Hindlimb muscle (tissue), 1 donor: ENCODE measurements at places on chromosomes 6 and 20.

DNA sequence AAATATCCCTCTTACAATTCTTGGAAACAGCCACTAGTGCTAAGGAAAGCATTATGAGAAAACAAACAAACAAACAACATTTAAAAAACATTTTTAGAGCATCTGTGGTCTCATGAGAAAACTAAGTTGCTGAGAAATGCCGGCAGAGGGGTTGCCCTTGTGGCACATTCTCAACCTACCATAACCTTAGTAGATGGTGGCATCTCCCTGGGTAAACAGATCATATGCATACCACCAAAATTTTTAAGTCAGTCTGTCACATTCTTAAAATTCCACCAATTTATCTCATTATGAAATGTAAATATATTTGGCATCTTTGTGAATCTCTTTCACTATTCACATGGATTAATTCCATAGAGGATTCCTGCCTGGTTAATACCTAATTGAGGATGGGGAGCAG is 575.7 kb upstream of the MARCKS start:
- no peak for DNase-seq

GRCh38 chr6:10237298-10238038 is 177.4 kb downstream of the TFAP2A start:
- no peak for DNase-seq

DNA sequence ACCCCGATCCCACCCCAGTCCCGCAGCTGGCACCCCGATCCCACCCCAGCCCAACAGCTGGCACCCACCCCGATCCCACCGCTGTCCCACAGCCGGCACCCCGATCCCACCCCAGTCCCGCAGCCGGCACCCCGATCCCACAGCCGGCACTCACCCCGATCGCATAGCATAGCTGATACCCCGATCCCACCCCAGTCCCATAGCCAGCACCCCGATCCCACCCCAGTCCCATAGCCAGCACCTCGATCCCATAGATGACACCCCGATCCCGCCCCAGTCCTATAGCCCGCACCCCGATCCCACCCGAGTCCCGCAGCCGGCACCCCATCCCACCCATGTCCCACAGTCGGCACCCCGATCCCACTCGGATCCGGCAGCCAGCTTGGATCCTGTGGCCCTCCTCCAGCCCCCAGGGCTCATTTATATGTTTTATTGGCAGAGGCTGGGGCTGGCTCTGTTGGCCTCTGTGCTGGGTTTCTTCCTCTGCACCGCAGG is 897 bp upstream of the GMEB2 start:
- no peak for DNase-seq

GRCh38 chr6:21538186-21538798 is 55.3 kb upstream of the SOX4 start:
- no peak for DNase-seq

DNA sequence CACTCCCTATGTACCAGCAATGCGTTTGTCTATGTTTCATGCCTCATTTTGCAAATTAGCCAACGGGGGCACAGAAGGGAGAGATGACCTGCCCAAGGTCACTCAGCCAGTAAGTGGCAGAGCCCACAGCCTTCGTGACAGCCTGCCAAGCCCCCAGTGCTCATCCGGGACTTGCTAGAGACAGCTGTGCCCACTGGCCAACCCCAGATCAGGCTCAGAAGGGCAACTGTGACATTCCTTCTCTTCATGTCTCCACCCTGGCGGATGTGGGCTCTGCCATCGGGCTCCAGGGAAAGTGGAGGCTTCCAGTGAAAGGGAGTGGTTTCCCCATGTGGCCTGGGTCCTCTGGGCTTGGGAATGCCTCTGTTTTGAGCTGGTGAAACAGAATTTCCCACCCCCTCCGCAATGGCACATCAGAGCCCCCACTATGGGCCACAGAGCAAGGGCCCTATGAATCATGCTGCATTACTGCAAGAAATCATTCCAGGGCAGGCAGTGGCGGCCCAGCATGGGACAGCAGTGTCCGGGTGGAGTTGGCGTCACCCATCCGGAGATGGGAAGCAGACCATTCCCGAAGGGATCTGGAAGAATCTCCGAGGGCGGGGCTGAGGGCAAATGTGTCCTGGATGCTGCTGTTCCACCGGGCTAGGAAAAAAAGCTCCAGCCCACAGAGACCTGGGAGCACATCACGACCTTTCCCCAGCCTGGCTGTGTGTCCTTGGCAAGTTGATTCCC is 9.1 kb downstream of the RSPO4 start:
- DNase-seq, result no peak

- DNase-seq, result no peak
These were observed 228.2 kb downstream of the CDH4 start for GRCh38 chr20:61480158-61480825.

DNA sequence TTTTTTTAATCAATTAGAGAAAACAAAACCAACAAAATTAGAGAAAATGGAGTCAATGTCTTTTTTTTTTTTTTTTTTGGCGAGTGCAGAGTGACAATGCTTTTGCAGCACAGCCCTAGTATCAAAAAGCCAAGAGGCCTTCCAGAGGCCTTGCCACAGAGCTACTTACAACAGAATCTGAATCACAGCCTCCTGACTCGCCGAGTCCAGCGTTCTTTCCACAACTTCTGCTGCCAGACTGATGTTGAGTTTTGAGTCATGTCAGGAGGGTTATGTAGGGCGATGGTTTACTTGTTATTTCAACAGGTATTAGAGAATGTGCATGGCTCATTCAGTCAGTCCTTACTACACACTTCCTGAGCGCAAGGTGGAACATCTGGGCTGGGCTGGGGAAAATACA is 88.6 kb downstream of the FNDC1 start:
- DNase-seq, result no peak

- no peak for DNase-seq
These were observed 73.3 kb downstream of the MRPL14 start for GRCh38 chr6:44053760-44054556.

DNA sequence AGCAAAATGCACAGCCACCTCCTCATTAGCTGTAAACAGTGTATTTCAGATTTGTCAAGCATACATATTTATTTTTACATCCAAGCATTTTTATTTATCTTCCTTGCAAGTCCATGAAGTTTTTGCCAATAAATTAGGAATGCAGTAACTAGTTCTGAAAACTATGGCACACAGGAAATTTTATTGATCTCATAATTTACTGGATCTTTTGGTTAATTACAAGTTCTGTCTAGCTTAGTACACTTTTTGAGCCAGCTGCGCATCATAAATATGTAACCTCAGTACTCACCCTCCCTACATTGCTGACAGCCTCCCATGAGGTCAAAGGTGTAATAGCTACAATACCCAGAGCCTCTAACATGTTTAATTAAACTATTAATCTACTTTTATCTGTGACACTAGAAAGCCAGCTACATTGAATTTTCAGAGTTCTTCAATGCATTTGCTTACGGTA is 898.2 kb downstream of the KIF16B start:
- DNase-seq, result no peak

DNA sequence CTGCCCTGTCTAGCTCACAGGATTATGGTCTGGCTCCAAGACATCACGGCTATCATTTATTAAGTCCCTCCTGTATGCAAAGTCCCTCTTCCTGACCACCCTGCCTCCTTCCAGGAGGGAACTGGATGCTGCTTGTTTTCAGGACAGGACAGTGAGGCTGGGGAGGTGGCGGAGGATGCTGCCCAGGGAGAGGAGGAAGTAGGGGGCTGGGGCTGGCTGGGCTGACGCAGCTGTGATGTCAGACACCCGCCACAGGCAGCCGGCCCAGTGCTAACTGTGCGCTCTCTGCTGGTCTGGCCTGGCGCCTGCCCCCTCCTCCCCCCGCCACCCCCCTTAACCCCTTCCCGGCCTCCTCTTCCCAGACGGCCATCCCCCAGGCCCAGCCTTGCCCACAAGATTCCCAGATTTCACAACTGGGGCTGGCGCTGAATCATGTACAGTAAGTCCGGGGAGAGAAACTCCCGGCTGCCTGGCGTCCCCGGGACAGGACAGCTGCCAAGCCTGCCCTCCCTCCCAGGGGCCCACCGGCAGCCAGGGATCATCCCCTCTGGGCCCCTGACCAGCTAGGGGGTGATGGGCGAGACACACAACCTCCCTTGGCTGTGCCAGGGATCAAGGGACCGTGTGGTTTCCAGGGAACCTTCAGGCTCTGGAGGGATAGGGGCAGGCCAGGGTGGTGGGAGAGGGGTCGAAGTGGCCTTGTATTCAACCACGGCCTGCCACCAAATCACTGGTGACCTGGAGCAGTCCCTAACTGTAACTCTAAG is 118.1 kb downstream of the CEBPB start:
- peak; percentile 89 for DNase-seq

DNA sequence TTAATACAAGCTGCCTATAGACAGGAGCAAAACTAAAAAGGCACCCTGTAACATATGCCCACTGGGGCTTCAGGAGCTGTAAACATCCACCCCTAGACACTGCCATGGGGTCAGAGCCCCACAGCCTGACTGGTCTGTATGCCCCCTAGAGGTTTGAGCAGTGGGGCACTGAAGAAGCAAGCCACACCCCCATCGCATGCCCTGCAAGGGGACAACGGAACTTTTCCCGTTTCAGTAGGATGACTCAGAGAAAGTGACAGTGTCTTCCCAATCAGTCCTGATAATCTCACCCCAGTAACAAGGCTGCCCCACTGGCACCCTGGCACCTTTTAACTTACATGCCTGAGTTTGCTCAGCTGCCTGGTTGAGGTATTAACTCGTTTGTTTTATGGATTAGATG is 35.9 kb downstream of the BEND3 start:
- no peak for DNase-seq

DNA sequence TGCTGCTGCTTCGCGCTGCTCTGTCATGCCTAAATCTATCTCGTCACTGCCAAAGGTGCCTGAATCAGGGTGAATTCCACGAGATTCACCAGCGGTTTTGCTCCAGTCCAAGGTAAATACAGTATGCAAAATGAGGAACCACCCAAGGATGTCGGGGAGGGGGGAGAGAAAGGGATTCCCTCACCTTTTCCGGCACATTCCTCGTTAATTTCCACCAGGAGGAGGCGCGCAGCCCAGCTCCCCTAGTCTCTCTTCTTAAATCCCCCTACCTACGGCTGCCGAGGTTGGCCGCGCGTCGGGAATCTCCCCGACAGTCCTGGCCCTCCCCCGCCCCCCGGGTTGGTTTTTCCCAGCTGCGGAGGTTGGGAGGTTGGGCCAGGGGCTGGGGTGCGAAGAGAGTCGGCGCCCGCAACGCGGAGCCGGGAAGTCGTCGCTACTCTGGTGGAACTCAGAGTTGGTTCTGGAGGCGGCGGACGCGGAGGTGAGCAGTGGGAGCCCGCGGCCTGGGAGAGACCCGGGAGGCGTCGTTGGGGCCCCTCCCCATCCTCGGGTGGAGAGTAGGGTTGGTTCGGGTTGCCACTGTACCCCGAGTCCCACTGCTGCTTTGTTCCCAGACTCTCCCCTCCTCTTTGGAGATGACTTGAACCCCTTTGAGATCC is at the start of gene TPBG:
TPBG (plus strand) TSS at position 390 of the 659 bp plus-strand sequence. CDS start 1,145 bp downstream, outside the sequence.
- DNase-seq, result peak; percentile 71
